ENCODE measurements at places on chromosomes 5 and 9.

DNA sequence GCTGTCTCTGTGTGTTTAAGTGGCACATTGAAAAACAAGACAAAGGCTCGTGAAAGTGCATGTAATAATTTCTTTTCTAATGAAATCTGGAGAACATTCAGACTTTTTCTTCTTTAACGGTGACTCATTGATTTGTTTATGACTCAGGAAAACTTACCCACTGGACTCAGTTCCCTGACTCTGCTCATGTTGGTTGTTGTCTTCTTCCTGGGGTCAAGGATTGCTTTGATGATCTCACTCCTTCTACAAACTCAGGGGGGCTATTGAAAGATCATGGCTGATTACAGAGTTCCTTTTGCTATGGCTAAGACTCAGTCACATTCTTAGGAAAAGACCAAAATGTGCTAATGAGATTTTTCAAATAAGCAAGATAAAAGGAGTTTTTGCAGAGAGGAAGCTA is 141.1 kb upstream of the DAP start:
- DNase-seq, result peak; percentile 38

DNA sequence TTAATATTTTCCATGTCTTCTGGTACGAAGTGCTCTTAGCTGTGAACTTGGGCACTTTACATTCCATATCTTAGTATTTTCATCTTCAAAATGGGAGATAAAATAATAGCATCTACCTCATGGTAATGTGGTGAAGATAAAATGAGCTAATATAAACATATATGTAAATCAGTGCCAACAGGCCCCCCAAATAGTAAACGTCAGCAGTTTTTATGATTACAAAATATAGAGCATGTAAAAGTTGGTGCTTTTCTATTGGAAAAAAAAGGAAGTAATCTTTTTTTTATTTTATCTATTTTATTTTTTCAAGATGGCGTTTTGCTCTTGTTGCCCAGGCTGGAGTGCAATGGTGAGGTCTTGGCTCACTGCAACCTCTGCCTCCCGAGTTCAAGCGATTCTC is 291.1 kb upstream of the PRDM9 start:
- DNase-seq, result no peak

DNA sequence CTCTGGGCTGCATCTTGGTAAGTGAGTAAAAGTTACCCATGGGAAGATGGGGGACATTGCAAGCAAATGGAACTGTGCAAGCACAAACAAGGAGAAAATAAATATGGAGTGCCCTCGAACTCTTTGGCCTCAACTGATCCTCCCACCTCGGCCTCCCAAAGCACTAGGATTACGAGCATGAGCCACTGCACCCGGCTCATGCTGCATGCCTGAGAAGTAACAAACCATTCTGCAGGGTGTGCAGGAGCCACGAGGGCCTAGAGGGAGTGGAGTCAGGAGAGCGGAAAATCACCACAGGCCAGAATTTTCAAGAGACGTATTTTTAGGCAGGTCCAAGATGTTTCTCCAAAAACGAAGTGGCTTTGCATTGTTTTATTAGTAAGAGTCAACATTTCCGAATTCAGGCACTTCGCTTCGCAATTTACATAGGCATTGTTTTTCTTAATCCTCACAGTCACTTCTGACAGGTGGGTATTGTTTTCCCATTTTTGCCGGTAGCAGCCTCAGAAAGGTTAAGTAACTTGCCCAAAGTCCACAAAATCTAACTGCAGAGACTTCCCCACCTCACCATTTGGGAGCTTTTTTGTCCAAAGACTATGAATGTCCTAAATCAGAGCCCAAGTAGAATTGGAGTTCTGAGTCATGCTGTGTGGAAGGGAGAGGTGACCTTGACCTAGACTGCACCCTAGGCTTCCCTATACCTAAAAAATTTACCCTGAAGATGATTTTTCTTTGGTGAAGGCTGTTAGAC is 230.2 kb downstream of the NR3C1 start:
- no peak for DNase-seq

- no peak for DNase-seq
These were observed 249.6 kb downstream of the IRX1 start for GRCh38 chr5:3845230-3845629.

DNA sequence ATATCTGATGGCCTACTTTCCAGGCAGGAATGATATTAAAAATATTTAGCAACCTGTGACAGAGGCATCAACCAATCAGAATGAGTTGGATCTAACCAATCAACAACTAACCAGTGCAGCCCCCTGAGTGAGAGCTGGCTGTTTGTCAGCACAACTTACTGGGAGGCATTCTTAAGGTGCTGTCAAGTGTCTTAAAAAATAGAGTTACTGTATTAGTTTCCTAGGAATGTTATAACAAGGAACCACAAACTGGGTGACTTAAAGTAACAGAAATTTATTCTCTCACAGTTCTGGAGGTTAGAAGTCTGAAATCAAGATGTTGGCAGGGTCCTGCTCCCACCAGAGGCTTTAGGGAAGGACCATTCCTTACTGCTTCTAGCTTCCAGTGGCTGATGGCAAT is 85.2 kb downstream of the ATG10 start:
- DNase-seq, result no peak
